Sciatic nerve (tissue), 2 donors: ENCODE measurements at places on chromosomes 4 and X.

DNA sequence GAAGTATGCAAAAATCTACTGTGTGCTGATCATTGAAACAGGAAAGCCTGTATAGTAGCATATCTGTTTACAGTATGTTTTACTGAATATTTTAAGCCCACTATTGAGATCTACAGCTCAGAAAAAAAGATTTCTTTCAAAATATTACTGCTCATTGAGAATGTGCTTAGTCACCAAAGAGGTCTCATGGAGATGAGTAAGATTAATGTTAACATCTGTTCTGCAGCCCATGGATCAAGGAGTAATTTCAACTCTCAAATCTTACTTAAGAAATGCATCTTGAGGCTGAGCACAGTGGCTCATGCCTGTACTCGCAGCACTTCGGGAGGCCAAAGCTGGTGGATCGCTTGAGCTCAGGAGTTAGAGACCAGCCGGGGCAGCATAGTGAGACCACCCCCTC lies 3.3 kb downstream of the RNF4 start:
- DNase-seq = no peak

GRCh38 chrX:134144231-134144630 lies 92.8 kb upstream of the CCDC160 start:
- DNase-seq = no peak

- DNase-seq = no peak
Observed at GRCh38 chr4:147607471-147607870, 9.7 kb upstream of the TMEM184C start.

DNA sequence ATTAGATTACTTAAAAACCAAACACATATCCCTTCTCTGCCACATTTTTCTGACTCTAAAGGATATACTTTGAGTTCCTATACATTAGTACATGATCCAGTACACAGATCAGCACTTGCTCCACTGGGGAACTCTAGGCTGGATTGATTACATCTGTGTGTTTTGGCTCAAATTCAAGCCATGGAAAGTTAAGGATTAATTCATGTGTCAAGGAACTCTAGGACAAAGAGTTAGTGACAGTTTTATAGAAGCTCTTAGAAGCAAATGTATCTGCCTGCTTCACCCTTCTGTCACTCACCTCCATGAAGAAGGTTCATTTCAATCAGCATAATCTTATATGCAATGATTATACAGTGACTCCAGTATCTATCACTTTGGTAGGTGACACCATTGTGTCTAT lies 43.2 kb downstream of the SCFD2 start:
- DNase-seq = no peak

DNA sequence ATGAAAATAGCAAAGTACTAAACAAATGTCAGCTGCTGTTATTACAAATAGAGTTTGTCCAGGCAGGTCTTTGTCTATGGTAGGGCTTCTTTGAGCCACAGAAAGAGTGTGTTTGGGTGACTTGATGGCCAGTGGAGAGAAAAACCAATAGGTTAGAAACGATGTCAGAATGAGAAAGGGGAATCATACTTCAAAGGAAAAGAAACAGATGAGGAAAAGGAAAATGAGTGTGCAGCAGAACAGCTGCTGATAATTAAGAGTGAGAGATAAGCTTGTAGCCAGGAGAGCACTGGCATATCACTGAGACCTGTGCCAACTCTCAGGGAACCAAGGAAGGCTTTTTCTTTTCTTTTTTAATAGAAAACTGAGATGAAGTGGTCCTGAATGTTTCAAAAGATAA lies 257.2 kb downstream of the ARHGAP24 start:
- DNase-seq = no peak

DNA sequence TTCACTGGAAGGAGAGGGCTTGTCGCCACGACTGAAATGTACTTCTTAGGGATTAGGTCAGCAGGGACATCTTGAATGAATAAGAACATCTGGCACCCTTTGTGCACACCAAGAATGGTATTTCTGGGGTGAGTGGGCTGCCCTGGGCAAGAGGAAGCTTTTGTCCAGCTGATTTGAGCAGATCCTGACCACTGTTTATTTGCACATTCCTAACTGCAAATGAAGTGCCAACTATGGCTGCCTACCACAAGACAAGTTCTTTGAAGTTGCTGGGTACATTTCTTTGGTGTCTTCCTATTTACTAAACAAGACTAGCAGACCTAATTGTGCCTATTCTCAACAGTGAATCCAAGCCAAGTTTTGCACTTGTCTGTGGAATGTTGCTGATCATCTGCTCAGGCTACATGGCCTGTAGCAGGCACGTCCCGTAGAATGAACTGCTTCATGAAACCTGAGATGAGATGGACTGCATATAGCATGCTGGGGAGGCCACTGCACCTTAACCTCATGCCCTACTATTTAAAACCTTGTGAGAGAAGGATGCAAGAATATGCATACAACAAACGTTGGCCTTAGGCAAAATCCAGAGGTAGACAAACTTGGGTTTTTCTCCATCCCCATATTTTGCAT lies 45.0 kb downstream of the PIR start:
- no peak for DNase-seq

DNA sequence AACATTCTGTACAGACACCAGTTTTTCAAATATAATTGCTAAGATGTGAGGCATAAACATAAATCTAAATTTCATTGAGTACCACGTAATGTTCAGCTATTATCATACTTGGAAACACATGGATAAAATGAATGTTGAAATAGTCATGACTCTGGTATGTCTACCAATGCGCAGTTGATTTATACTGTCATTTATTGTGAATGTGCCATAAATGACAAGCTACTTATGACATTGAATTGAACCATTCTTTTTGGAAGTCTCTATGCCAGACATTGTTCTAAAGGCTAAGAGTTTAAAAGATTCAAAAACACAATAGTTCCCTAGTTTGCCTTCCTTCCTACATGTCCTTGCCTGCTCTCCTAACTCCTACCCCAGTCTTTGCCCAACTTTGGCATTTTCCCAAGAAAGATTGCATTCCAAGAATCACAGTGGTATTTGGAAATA lies 96.6 kb upstream of the DMD start:
- no peak for DNase-seq

DNA sequence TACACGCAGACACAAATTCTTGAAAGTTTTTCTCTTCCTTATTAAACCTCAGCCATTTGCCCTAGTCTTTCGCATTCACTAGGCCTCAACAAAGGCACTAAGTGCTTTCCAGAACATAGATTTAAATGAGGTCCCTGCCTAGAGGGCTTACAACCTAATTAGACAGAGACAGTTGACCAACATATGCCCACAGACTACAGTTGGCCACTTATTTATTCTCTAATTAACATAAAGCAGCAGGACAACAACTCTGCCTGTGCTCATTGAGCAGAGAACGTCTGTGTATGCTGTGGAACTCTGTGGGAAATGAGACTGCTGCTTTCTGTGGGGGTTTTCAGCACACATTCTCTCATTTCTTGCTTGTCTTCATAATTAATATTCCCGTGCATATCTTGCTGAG lies 303.0 kb upstream of the TACR3 start:
- DNase-seq = no peak

DNA sequence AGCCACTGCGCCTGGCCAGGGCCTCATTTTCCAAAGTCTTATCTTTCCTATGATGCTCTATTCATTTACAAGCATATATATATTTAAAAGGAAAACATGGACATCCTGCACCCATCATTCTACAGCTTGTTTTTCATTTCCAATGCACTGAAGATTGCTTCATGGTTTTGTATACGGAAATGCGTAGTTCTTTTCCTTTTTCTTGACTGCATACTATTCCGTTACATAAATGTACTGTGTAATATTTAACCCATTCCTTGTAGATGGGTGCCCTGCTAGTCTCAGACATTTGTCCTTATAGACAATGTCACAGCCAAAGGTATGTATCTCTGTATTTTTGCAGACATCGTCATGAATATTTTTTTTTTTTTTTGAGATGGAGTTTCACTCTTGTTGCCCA lies 257.0 kb downstream of the ASMT start:
- DNase-seq = no peak

- no peak for DNase-seq
Observed at GRCh38 chr4:181599134-181599533, 644.1 kb upstream of the TENM3 start.

DNA sequence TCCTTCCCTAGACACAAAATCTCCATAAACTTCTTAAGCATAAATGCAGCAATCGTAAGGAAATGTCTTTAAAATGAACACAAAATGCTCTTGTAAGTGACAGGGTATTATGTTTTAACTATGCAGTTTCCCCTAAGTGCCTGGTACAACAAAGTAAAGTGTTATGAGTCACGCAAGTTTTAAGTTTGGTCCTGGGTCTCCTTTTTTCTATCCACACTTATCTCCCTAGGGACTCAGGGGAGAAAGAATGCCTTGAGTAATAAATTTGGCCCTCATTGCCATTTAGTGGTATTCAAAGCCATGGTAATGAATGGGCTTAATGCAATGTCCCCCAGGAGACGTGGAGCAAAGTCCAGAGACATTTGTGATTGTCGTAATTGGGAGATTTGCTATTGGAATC lies 149.1 kb downstream of the MAGEB17 start:
- DNase-seq = no peak

GRCh38 chr4:804804-805203 lies 21.1 kb downstream of the CPLX1 start:
- no peak for DNase-seq

GRCh38 chr4:24765376-24765988 lies 29.9 kb upstream of the SOD3 start:
- no peak for DNase-seq

GRCh38 chrX:65932173-65933084 lies 107.5 kb downstream of the VSIG4 start:
- no peak for DNase-seq

GRCh38 chrX:47854474-47854873 lies 17.8 kb downstream of the ZNF81 start:
- peak; percentile 57 for DNase-seq

- DNase-seq = no peak
Observed at GRCh38 chrX:42432552-42432951, 345.4 kb downstream of the PPP1R2C start.

- peak; percentile 58 for DNase-seq
Observed at GRCh38 chr4:120052856-120053255, 13.8 kb downstream of the MAD2L1 start.

DNA sequence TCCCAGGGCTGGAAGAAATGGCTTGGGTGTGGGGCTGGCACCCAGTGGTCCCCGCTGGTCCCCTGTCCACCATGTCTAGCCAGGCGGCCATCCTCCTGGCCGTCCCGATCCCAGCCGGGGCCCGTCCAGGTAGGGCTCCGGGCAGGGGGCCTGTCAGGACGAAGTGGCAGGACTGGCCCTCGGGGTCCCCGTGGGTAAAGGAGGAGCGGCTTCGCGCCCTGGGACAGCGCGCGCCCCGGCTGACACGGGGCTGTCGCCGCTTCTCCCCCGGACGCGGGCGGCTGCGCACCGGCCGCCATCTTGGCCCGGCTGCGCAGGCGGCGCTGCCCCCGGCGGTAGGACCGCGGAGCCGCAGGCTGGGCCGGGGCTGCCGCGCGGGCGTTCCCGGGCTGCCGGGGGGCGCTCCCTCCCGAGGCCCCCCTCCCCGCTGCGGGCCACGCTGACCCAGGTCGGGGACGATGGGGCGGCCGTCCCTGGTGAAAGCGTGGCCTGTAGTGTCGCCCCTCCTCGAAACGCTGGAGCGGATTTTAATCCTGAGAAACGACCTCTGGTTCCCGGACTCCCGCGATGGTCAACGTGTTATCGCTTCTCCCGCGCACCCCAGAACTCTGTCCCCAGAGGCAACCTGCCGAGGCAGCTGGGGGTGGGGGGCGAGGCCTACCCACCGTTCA lies 60.4 kb upstream of the BCOR start:
- DNase-seq = no peak

DNA sequence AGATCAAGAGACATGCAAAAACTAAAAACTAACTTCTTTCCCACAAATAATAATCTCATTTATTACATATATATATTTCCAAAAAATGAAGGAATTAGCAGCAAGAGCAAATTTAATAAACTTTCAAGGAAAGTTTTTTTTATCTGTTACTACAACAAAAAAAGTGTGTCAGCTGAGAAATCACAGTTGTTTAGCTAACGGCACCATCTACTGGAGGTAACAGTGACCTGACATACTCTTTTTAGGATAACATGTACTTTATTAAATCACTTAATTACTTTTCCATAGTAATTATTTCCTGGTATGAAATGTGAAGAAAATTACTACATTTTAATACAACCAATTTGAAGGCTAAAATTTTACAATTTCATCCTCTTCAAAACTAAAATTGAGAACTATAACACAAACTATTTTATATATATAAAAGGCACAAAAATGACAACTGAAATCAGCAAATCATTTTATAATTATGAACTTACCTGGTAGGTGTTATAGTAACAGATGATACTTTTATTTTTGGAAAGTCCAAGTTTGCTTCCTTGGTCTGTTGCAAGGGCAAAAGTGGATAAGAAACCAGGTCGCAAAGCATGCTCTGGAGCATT lies 9.1 kb downstream of the LAMTOR3 start:
- DNase-seq = no peak

DNA sequence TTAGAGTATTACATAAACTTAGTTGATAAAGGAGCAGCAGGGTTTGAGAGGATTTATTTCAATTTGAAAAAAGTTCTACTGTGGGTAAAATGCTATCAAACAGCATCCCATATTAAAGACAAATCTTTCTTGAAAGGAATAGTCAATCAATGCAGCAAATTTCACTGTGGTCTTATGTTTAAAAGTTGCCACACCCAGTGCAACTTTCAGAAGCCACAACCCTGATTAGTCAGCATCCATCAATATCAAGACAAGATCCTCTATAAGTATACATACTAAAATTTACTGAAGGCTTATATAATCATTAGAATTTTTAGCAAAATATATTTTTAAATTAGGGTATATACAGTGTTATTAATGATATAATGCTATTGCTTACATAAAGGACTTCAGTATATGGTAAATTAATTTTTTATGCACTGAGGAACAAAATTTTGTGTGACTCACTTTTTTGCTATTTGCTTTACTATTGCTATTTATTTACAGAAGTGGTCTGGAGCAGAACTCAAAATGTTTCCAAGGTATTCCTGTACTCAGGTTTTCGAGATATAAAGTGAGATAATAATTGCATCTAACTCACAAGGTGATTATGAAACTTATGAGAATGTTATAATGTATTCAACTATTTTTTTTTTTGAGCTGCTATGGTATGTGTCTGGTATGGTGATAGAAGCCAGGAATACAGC lies 1127.6 kb downstream of the ADGRL3 start:
- no peak for DNase-seq

GRCh38 chr4:108181704-108182103 lies 13.0 kb upstream of the LEF1 start:
- DNase-seq = no peak

GRCh38 chr4:173039617-173040577 lies 128.7 kb upstream of the GALNT7 start:
- no peak for DNase-seq

GRCh38 chrX:79368441-79368840 lies 1.3 kb upstream of the ITM2A start:
- no peak for DNase-seq

DNA sequence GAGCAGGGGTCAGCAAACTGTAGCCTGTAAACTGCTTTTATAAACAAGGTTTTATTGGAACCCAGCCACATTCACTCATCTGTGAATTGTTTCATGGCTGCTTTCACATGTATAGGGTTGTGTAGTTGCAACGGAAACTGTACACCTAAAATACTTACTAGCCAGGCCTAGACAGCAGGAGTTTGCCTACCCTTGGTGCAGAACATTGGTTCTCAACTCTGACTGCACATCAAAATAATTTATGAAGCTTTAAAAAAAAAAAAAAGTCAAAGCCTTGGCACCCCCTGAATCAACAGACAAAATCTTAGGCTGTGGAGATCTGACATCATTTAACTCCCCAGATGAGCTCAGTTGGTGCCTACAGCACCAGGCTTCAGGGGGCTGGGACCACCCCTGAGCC lies 27.8 kb downstream of the ADGRA3 start:
- no peak for DNase-seq
